Stimulated activated CD4-positive, alpha-beta T cell treated with anti-CD3 and anti-CD28 coated beads, Interleukin-2, amount 100 ng/mL, for 48 hours (primary cell): ENCODE measurements at places on chromosomes 3 and 15.

DNA sequence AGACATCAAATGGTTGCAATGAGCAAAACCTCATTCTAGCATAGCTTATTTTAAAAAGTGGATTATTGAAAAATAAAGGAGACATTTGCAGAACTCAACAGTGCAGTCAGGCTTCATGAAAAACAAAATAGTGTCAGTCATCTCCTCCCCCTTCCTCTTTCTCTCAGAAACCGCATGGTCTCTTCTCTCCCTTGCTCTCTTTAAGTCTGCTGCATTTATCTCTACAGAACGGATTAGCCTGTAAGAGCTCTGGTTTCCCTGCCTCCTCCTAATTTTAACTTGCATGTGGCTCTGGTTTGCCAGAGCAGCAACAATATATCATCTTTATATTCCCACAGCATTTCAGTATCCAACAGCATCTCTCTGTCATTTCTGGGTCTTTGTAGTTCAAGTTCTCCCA, 609.0 kb downstream of the MECOM start:
- DNase-seq: no peak

DNA sequence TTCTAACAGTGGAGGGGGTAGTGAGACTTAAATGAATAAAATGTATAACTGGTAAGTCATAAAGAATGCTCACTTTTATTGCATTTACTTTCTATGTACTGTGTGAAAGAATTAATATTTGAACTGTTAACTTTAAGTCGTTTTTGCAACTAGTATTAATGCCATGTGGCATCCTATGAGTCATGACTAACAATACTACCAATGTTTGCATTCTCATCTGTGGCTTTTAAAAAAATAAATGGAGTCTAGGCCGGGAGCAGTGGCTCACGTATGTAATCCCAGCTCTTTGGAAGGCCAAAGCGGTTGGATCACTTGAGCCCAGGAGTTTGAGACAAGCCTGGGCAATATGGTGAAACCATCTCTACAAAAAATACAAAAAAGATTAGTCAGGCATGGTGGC, 5.2 kb downstream of the C3orf49 start:
- no peak for DNase-seq

- no peak for DNase-seq
Measured at GRCh38 chr3:131756405-131756804, 253.6 kb upstream of the MRPL3 start.

GRCh38 chr15:54540721-54541120, 562.5 kb downstream of the UNC13C start:
- DNase-seq: no peak

- DNase-seq: no peak
Measured at GRCh38 chr3:28940530-28940929, 340.3 kb upstream of the RBMS3 start.

GRCh38 chr3:183393625-183394024, 34.8 kb downstream of the MCF2L2 start:
- DNase-seq: no peak

DNA sequence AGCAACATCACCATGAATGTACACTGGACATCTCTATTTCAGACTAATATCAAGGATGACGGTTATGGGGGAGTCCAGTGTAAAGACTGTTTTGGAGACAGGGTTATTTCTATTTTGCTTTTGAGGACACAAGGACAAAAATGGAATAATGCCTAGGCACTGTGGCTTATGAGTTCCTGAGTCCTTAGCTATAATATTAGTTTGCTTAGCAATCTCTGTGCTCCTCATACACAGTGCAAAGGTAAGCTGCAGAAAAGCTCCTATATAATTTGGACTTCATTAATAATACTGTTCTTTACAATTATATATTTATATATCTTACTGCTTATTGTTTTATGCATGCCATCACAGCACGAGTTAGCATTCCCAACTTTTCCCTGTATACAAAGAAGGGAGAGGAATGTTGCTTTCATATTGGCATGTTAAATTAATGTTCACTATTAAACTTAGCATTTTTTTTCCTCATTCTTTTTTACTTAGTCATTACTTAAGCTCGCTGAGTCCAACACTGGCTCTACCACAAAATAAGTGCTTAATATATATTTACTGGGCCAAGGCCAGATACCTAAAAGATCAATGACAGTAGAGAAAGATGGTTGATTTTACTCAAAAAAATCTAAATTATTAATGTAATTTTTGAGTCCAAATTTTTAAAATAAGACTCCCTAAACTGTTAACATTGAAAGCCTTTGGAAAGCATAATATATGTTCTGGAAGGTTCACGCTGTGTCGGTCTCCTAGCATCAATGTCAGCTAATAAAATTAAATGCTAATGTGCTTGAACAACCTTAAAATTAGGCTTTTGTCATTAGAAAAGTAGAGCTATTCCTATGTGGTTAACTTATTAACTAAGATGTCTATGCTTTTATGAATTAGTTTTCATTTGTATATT, 13.8 kb downstream of the THBS1 start:
- no peak for DNase-seq

- no peak for DNase-seq
Measured at GRCh38 chr3:58737644-58738043, 71.1 kb upstream of the FAM3D start.

GRCh38 chr3:139522421-139522820, 17.1 kb downstream of the RBP1 start:
- DNase-seq: no peak

DNA sequence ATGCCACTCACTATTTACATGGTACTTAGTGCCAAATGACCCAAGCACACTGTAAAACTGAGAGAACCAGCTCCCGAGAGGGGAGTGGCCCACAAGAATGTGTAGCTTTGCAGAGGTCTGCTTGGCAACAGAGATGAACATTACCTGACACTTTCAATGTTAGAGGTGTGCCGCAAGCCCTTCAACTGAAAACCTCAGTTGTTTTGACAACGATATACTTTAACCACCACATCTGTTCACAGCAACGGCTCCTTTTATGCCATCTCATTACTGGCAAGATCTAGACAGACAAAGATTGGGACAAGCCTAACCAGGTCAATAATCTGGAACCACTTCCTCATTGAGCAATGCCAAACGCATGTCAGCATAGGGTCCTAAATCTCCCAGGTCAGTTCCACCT, 23.7 kb downstream of the NEK10 start:
- DNase-seq: no peak

DNA sequence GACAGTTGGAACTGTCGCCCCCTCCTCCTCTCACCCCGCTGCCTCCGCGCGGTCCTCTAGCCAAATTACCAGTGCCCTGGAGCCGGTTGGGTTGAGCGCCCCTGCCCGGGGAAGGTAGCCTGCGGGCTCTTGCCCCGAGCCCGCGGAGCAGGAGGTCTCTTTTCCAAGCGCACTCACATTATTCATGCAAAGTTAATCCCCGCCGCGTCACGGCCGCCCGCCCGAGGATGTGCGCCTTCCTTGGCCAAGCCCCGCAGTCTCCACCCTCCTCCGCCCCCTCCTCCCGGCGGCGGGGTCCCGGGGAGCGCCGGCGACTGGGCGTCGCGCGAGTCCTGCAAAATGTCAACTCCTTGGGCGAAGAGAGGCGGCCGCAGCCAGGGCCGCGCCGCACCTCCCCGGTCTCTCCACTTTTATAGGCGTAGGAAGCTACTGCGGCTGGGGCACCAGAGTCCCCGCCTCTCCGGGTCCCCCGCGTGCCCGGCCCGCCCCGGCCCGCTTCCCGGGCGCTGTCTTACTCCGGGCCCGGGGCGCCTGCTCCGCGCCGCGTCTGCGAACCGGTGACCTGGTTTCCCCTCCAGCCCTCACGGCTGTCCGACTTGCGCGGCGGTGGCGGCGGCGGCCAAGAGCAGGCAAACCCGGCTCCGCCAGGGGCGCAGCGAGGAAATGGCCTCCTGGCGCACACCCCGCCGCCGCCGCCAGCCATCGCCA, at the start of gene THRB:
Gene THRB (minus strand): TSS at position 233 of the 708 bp plus-strand sequence.
- DNase-seq: no peak

DNA sequence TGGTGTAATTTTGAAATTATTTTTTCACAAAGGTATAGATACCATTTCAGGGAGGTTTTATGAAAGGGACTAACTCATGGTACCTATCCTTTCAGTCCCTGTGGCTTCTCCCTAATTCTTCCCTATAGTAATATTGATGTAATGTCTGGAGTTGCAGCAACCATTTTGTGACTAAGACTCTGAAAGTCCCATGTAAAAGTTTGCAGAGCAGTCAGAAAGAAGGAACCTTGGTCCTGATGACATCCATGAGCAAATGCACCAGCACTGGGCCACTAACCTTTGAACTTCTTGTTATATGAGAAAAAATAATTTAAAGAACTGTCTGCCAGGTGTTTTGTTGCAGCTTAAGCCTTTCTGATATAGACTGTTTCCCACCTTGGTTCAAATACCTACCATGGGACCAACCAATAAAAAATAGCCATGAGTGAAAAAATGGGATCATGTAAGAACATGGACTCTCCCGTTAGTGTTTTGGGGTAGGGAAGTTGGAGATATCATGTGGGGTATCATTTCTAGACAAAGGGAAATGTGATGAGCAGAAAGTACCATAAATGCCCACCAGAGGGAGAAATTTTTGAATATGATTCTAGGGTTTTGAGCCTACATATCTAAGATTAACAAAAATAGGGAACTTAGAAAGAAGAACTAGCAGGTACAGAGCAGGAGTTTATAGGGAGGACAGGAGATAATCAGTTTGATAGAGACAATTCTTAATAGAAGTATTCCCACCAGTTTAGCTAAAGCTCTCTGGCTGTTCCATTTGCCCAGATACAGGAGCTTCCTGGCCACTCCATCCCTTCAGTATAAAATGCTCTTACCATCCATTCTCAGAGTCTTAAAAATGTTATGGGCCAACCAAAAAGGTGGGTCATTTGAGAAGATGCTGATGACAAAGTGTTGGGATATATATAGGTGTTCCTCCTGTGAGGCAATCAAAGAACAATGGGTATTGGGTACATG, 3.4 kb upstream of the CPOX start:
- no peak for DNase-seq

- DNase-seq: no peak
Measured at GRCh38 chr3:55609230-55609827, 122.2 kb upstream of the WNT5A start.

DNA sequence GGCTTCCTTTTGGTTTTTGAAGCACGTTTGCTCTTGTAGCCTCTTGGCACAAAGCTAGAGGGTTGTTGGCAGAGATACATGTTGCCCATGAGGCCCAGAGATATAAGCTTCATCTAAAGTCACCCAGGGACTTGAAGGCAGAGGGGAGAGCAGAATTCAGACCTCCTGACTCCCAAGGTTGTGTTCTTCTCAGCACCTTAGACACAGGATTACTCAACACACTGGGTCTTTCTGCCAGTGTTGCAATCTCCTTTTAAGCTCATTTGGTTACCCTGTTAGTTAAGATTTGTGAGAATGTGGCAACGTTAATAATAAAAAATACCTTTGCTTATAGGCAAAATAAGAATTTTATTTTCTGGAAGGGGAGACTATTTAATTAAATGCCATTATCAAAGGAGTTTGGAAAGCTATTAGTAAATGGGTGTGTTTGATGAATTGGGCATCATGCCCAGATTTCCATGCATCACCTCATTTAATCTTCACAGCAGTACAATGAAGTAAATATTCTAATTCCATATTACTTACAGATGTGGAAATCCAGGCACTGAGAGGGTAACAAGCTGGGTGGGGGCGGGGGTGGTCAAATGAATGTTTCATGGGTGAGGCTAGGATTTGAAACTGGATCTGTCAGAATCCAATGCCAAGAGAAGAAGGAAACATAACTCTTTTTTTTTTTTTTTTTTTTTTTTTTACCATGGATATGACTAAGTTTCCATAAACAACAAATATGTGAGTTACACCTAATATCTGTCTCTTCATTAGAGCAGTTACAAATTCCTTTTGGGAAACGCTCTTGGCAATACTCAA, 183.3 kb downstream of the NR1D2 start:
- DNase-seq: no peak

DNA sequence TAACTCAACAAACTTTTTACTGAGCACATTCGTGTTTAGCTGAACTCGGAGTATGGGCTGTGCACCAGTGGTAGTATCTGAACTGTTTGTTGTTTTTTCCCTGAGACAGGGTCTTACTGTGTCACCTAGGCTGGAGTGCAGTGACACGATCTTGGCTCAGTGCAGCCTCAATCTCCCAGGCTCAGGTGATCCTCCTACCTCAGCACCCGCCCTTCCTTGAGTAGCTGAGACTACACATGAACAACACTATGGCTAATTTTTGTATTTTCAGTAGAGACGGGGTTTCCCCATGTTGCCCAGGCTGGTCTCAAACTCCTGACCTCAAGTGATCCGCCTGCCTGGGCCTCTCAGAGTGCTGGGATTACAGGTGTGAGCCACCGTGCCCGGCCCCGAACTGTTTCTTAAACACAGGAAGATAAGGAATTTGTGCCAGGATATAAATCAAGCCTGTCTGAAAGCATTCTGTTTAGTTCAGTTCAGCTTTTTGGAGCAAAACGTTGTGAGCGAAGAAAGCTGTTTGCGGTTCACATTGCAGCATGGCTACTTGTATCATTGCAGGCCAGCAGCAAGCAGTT, 40.4 kb upstream of the SKOR1 start:
- no peak for DNase-seq

DNA sequence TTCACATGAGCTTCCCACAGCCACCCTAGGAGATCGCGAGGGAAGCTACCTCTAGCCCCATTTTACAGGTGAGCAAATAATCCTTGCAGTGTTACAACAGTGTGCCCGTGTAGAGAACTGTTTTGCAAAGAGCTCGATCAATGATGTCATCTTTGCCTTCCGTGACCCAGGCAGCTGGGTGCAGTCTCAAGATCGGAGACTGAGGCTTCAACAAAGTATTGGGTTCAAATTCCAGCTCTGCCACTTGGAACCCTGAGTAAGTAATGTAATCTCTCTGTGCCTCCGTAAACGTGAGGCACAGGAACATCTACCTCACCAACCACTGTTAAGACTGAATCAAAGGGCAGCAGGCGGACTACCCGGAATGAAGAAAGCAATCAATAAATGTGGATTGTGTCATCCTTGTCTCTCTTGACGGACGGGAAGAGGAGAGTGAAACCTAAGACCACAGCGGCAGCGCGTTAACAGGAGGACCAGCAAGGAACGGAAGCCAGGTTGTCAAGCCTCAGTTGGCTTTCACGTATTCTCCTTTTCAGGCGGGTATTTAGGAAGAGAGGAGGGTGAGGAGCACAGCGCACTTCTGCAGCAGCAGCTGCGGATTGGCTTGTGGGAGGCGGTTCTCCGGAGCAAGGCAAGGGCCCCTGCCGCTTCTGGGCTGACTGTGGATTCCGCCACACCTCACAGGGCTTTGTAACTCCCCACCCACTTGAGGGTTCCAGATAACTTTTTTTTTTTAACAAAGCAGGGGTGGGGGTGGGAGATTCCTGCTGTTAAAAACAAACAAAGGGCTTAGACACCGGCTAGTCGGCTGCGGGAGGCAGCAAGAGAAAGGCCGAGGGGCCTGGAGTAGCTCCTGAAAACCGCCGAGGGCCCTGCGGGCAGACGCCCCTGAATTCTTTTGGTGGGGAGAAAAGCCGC, 1.5 kb upstream of the SMAD3 start:
- no peak for DNase-seq

DNA sequence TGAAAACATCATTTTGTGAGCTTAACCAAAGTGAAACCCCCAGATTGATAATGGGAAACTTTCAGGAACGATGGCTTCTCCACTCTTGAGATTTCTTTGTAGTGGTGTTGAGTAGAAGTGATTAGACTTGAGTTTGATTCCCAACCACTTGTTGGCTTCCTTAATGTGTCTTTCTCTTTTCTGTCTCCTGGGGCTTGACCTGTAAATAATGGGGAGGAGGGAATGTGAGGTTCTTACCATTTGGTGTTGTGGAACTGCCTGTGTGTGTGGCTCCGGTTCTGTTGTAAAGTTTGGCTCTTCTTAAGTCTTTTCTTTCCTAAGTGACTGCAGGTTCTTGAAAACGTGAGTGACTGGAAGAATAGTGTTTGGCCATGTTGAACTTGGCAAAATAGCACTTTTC, 2.7 kb downstream of the CDV3 start:
- DNase-seq: no peak

- no peak for DNase-seq
Measured at GRCh38 chr3:32684029-32684799, 774 bp upstream of the CNOT10 start.
